ENCODE measurements at places on chromosomes 13 and 19.

DNA sequence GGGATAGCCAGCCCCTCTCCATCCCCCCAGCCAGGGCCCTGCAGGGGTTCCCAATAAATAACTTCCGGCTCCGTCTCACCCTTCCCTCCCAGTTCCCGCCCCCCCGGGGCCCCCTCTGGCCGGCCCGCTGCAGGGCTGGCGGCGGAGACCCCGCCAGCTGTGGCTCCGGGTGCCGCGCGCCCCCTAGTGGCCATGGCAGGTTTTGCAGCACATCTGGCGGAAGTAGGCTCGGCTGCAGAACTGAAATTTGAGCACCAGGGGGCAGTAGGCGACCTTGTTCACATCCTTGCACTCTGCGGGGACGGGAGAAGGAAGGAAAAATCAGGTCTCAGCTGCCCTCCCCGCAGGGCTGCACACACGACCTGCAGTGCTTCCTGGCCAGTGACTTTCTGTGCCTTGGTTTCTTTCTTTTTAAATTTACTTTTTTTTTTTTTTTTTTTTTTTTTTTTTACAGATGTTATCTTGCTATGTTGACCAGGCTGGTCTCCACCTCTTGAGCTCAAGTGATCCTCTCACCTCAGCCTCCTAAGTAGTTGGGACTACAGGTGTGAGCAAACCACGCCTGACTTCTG is 3.6 kb upstream of the MYO1F start:
- DNase-seq: peak; percentile 49

DNA sequence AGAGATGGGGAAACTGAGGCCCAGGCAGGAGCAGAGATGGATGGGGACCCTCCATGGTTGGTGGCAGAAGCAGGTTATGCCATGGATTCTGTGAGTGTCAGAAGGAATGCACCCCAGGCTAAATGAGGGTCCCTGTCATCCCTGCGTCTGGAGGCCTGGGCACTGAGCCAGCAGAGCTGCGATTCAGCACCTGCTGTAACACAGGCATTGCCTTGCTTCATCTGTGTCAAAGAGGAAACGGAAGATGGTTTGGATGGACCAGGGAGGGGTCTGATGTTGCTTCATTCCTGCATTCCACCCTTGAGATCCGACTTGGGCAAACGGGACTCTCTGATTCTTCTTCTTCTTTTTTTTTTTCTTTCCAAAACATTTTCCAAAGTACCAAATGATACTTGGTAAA is 1.2 kb downstream of the C5AR1 start:
- no peak for DNase-seq

- DNase-seq: no peak
Measured at GRCh38 chr13:79723519-79724024, 242.6 kb downstream of the NDFIP2 start.

DNA sequence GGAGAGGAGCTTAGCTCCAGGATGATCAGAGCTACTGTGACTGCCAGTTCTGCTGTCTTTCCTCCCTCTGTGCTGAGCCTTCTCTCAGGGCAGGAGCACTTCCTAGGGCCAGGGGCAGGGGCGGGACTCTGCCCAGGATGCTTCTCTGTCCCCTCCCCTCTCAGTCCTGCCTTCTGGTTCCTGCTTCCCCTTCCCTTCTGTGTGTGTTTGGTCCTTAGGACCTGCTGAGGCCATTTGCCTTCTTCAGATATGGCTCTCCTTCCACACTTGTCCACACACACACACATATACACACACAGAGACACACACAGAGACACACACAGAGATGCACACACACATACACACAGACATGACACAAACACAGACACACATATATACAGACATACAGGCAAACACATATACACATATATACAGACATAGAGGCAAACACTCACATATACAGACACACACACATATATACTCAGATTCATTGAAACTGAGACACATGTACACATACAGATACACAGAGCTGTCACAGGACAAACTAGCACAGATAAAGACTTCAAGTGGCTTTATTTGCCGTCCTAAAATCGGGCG is 22.0 kb upstream of the CD177 start:
- no peak for DNase-seq

DNA sequence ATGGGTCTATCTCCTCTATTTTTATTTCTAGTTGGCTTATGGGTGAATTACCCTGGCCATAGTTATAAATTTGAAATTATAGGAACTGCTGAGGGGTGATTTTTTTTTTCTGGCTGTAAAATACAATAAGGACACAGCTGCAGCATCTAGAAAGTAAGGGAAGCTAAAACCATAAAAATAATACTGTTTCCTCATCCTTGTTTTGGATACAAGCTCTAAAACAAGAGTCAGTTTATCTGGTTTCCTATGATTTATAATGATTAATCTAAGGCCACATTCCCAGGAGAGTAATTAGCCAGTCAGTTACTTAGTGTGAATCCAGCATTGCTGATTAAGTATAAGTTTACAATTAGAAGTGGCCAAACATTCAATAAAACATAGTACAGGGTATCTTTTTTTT is 219.1 kb upstream of the NBEA start:
- DNase-seq: no peak

GRCh38 chr19:15381429-15381828 is 1.8 kb upstream of the AKAP8 start:
- DNase-seq: no peak

DNA sequence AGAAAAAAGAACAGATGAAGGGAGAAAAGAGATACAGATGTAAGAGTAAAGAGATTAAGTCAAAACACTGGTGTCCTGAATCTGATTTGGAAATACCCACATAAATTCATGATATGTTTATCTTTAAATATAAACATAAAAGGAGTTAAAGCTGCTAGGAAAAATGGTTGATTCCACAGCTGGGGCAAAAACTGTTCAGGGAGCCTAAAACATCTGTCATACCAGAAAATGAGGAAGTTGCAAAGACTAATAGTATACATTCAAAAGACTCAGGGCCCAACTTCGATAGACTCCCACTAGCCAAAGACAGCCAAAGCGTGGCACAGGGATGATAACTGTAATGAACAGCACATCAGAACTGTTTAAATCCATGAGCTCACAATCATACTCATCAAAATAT is 62.0 kb downstream of the ABCC4 start:
- no peak for DNase-seq

DNA sequence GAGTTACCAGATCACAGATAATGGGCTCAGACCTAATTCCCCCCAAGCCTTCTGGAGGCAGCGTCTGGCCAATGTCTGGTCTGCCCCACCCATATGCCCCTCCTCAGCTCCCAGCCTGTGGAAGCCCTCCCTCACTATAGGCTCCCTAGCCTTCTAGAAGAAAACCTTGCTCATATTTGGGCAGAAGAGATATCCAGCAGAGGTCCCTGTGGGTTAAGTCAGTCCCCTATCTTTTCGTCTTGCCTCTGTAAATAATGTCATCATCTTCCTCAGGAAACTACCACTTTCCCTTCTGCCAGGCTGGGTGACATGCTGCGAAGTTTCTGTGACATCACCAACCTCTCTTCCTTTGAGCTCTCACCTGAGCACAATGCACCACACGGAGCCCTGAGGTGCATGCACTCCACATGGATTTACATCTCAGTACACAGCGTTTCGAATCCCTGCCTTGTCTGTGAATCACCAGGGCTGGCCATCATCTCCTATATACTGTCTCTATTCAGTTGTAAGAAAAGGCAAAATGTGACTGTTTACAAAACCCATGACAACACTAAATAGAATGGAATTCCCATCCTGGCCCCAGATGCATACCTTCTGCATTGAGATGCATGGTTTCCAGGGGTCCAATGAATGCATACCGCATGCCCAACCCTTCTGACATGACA is 112.8 kb downstream of the CRYL1 start:
- DNase-seq: no peak

- DNase-seq: no peak
Measured at GRCh38 chr13:97120346-97120745, 101.8 kb upstream of the MBNL2 start.

- no peak for DNase-seq
Measured at GRCh38 chr19:56111601-56112312, 9.3 kb downstream of the ZNF787 start.

- DNase-seq: no peak
Measured at GRCh38 chr19:7611541-7612279, 16.0 kb downstream of the CAMSAP3 start.

DNA sequence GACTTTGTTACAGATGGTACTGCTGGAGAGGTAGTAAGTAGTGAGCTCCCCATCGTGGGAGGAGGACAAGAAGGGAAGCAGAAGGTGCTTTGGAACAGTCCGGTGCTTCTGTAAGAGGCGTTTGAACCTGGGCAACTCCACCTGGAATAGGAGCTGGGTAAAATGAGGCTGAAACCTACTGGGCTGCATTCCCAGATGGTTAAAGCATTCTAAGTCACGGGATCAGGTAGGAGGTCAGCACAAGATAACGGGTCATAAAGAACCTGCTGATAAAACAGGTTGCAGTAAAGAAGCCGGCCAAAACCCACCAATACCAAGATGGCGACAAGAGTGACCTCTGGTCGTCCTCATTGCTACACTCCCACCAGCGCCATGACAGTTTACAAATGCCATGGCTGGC is 5.1 kb downstream of the ANKLE1 start:
- DNase-seq: no peak

GRCh38 chr19:11269408-11269807 is 7.1 kb upstream of the DOCK6 start:
- no peak for DNase-seq

- no peak for DNase-seq
Measured at GRCh38 chr13:110042253-110042950, 256.0 kb upstream of the IRS2 start.

GRCh38 chr13:70732611-70733010 is 624.4 kb upstream of the KLHL1 start:
- no peak for DNase-seq

GRCh38 chr13:93473441-93474270 is 247.0 kb downstream of the GPC6 start:
- no peak for DNase-seq
